ENCODE measurements at places on chromosomes 6 and 20.

- DNase-seq = no peak
These were observed 6.0 kb downstream of the AFDN start for GRCh38 chr6:167832497-167833395.

DNA sequence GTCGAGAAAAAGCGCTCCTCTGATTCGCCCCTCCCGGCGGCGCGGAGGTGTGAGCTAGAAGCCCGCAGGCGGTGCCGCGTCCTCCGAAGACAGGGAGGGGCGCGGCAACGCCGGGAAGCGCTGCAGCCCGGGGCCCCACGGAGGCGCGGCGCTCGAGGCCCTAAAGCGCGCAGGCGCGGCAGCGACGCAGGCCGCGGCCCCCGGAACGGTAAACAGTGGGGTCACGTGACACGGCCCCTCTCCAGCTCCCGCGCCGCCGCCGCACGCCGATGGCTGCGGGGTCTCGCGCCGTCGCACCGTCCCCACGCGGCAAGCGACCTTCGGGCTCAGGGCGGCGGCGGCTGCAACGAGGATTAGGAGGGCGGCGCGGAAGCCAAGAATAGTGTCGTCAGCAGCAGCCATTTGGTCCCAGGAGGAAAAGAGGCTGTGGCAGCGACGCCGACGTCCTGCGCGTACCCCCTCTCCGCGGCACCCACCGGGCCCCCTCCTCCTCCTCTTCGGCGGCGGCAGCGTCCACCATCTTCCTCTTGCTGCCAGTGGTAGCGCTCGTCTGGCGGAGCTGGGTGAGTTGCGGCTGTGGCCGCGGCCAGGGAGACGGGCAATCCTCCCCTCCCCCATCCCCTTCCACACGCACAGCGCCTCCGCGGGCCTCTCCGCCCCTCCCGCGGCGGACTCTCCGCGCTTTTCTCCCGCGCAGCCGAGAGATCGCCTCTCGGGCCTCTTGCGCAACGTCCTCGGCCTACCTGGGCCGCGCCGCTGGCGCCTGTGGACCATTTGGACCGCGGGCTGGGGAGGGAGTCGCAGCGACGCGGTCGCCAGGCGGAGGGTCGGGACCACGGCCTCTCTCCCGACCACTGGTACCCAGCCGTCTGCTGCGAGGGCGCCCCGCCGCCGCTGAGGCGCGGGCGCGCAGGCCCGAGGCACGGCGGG, at the start of gene PHF3:
Gene PHF3 (plus strand): TSS at position 215 of the 930 bp plus-strand sequence. CDS start 10,750 bp downstream, outside the sequence.
- peak; percentile 91 for DNase-seq

- no peak for DNase-seq
These were observed 108.9 kb upstream of the DST start for GRCh38 chr6:56751604-56752003.

- DNase-seq = no peak
These were observed 23.2 kb upstream of the SERINC1 start for GRCh38 chr6:122494665-122495272.

DNA sequence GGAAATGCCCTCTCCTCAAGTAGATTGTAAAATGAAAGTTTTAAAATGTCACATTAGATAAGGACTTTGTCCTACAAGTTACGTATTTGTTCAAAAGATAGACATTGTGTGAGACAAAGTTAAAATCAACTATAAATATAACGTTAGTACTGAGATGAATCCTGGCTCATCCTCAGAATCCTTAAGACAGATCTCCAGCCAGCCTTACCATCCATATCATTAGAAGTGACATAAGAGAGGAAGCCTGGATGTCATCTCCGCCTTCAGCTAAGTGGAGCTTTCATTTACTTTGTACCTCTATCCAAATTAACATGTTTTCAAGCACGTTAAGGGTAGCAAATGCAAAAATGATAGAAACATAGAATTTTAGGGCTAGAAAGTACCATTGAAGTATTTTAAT, 59.1 kb downstream of the SCAF8 start:
- no peak for DNase-seq

DNA sequence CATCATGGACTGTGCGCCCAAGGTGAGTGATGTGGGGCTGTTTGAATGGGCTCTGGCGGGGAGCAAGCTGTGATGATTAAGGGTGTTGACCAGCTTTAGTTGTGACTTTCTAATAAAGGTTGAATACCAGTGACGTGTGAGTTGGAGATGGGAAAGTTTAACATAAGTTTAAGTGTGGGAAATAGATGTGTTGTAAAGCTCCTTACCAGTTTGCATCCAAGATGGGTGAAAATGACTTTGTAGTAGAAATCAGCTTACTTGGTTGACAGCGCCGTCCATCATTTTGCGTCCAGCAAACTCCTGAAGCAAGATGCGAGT, 372 bp downstream of the CASS4 start:
- no peak for DNase-seq

DNA sequence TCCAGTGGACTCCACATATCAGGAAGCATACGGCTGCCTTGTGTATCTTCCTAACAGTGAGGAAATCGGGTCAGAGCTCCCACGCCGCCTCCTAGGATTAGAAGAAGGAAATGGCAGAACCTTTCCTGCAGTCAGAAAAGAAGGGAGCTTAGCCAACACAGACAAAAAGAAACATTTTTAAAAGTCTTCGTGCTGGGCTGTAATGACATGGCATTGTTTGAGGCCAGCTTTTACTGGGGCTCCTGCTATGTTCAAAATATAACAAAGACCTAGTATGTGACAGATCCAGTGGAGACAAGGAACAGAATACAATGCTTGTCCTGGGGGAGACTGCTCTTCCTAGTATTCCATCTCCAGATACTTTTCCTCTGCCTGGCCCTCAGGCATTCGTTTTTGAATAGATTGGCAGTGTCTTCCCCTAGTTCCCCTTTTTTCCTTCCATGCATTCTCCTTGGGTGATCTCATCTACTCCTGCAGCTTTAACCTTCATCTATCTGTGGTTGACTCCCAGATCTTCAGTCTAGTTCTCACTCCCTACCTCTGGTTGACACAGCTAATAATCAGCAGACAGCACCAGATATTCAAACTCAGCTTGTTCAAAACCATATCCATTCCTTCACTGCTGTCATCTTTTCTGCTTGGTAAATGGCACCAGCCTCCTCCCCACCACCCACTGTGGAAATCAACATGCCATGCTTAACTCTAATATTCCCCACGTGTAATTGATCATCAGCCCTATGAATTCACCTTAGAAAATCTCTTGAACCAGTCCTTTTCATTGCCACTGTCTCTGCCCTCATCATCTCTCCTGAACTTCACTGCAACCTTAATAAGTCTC, 94.5 kb upstream of the VSTM2L start:
- no peak for DNase-seq

DNA sequence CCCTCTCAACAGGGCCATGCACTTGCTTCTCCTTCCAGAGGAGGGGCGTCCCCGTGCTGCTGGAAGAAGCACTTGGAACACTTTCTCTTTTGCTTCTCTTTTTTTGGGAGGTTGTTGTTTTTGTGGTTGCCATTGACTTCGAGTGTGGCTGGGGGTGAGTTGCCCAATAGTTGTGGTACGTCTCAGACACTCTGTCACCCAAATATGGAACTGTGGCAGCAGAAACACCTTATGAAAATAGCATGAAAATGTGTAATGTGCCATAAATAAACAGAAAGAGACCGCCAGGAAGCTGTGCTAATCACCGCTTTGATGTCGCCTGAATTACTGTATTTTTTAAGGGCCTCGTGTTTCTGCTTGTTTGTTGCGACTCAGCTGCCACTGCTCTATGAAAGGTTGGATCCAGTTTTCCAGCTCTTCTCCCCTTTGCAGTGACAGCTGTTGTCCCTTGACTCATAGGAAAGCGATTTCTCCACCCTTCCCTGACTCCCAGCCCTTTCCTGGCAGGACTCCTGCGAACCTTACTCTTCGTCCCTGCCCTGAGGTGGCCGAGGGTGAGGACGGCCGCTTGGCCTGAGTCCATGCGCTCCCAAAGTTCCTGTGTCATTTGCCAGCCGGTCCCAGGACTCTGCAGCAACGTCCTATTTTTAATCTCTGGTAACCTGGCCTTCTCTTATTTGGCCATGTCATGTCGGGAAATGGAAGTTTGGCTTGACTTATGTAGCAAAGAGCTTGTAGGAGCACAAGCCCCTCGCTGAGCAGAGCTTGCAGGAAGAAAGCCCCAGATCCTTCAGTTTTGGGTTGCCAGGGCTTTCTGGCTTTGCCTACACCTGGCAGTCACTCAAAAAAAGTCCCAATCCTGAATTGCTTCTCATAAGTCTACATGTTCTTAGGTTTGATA, 694.6 kb downstream of the QKI start:
- no peak for DNase-seq

DNA sequence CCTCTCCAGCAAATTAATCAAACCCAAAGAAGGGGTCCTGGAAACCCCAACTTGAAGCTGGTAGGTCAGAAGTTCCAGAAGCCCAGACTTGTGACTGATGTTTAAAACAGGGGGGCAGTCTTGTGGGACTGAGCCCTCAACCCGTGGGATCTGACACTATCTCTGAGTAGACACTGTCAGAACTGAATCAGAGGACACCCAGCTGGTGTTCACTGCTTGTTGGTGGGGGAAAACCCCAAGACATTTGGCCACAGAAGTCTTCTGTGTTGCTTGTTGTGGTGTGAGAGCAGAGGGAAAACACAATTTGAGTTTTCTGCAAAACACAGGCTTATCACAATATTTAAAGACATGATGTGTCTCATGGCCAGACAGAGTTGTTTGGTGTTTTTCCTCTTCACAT, 29.9 kb downstream of the KIF13A start:
- DNase-seq = no peak

DNA sequence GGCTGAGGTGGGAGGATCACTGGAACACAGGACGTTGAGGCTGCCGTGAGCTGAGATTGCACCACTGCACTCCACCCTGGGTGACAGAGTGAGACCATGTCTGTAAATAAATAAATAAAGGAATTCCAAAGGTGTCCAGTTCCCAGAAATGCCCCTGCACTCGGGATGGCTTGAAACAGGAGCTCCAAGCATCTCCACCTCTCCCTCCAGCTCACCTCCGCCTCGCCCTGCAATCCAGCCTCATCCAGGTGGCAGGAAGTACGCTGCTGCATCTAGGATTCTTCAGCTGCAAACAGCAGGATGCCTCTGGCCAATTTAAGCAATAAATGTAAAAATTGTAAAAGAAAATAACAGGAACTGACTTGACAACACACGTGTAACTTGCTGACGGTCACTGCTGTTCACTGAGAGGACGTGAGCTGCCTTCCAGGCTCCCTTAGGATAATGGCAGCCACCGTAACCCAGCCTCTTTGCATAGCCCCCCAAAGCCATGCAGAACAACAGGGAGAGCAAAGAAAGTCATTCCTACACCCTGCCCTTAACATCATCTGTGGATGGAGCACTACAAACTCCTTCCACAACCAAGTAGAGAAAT, 11.4 kb upstream of the GRM4 start:
- no peak for DNase-seq

- peak; percentile 95 for DNase-seq
These were observed at the start of gene DTD1 for GRCh38 chr20:18587665-18588573. TSS of gene DTD1 (plus strand) at chr20:18588054. CDS start at chr20:18588073, 19 bp downstream.

DNA sequence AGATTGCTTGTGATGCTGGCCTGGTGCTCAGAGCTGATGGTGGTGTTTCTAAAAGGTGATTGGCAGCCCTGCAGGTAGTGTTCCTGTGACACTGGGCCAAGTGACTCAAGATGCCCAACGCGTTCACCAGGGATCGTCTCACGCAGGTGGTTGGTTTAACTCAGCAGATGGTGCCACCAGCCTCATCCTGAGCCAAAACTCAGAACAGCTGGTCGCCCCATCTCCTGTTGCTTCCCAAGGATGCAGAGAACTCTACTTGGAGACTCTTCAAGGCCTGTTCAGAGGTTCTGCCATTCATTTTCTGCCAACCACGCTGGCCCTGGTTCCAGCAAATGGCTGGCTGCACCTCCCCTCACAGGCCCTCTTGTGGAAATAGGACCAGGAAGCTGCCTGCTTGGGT, 394.4 kb downstream of the CDH26 start:
- no peak for DNase-seq

DNA sequence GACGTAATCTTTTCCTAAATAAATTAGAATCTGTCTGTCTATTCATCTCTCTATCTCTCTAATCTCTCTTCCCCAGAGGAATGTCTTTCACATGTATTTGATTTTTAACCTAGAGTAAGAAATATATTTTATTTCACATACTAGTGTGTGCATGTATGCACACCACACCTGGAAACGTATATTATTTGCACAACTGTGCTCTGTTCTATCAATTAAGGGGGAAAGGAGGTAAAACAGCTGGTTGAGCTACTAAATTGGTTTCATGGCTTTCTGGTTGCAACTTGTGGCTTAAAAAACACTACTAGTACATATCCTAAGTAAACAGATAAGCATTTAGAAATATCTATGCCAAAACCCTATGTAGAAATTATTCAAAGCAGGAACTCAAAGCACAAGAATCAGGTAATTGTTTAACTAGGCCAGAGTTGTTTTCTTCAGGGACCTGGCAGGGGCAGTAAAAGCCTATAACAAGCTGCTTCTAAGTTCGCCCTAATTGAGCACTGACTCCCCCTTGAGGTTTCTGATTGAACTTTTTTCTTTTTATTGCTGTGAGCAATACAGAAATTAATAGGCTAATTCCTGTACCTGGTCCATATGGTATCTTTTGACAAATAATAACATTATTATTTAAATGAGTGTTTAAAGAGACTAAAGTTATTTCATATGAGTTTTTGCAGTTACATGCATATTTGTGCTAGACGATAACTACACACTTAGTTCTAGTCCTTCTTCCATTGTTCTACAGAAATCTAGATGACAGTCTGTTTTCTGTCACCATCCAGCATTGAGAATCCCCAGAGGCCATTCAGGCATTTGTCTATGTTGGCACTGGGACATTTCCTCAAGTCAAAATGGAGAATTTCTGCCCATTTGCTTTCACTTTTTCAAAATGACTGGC, 88.6 kb downstream of the MCHR2 start:
- peak; percentile 1 for DNase-seq

GRCh38 chr6:1700278-1700967, 90.7 kb downstream of the FOXC1 start:
- DNase-seq = no peak

DNA sequence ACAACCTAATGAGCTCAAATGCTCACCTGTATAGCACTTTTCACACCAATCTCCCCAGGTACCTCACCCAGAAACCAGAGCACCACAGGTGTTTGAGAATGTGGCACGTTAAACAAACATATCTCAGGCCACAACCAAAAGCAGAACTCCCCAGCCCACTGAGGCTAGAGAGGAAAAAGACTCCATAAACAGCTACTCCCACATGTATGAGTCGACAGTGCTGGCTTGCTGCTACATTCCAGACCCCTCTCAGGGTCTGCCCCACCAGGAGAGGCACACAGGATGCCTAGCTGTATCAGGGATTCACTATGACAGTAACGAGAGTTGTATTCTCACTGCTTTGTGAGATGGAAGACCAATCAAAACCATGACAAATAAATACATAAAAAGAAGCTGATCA, 242.6 kb upstream of the ARID1B start:
- DNase-seq = no peak

GRCh38 chr20:33276303-33277113, 6.5 kb upstream of the BPIFB1 start:
- no peak for DNase-seq

DNA sequence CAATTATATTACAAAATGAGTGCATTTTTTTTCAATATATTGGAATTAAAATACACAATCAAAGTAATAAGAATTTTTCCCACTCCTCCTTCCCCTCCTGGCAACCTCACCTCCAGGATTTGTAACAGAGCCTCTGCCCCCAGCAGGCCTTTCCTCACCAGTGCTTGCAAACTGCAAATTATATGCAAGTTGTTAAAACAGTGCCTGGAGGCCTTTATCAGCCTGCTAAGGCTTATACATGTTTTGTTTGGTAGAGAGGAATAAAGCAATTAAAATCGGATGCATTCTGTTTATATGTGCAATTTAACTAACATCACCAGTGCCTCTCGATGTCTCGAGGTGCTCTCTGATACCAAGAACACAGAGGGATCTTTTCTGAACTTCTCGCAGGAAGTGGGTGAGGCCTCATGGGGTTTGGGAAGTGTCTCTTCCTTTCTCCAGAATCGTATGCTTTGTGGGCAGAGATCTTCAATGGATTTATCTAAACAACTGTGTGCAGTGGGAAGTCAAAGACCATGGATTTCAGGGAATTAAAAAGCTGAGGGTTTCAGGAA, 186.8 kb downstream of the CDH26 start:
- no peak for DNase-seq

All from activated CD8-positive, alpha-beta T cell treated with anti-CD3 and anti-CD28 coated beads for 36 hours (primary cell).